Spleen (tissue), 13 donors: ENCODE measurements at places on chromosomes 16 and 17.
A peak's percentile ranks its signal among the peaks of the same experiment; 100 is the strongest.

GRCh38 chr17:69734656-69735055 lies 320.2 kb downstream of the MAP2K6 start:
- no peak for DNase-seq

GRCh38 chr17:43637563-43638323 lies 24.0 kb downstream of the MEOX1 start:
- DNase-seq, result no peak

- DNase-seq, result peak; percentile 31
These were observed 20.3 kb upstream of the CDH5 start for GRCh38 chr16:66346221-66346620.

GRCh38 chr16:65114527-65114926 lies 7.3 kb downstream of the CDH11 start:
- DNase-seq, result no peak

DNA sequence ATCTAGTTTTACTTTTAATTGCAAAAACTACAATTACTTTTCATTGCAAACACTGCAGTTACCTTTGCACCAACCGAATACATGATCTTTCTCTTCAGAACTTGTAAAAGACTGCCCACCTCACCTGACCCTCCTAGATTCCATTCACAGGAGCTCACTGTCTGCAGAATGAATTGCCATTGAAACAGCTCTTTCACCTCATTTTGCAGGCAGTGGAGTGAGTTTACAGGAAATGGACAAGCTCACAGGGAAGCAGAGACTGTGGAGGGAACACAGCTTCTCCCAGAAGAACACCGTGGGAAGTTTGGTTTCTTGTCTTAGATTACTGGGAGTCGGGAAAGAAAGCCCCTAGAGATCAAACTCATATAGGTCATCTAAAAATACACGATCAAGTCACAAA lies 439.7 kb upstream of the RBFOX1 start:
- no peak for DNase-seq

DNA sequence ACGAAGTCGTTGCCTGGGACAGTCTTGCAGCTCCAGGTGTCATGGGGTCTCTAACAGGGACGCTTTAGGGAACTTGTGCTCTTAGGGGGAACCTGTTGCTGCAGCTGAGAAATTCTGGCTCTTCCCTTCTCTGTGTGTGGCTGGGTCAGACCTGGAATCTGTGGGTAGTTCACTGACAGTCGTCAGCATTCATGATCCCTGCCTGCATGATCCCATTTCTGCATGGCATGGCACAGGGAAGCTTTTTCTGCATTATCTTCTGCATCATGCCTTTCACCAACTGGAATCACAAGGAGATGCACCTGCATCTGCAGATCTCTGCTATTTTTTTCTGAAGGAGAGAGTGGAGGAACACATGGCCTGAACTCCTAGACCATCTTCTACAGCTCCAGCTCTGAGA lies 85.6 kb downstream of the SOX9 start:
- no peak for DNase-seq

DNA sequence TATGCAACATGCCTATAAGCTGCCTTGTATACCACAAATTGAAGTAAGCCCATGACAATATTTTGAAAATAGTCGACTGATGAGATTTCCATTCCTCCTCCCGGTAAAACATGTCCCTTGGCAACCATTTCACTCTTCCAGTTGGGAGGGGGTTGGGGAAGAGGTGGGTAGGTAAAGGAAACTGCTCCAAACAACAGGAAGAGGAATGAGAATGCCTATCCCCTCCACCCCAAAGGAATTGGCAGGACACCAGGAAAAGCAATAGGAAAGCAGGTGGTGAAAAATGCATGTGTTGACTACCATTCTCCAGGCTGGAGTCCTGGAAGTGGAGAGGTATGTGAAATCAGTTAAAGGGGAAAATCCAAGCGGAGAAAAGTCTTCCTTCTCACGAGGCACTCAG lies 455.9 kb upstream of the PSMD7 start:
- DNase-seq, result no peak

- DNase-seq, result no peak
These were observed 1.4 kb downstream of the CENPV start for GRCh38 chr17:16351831-16352230.

DNA sequence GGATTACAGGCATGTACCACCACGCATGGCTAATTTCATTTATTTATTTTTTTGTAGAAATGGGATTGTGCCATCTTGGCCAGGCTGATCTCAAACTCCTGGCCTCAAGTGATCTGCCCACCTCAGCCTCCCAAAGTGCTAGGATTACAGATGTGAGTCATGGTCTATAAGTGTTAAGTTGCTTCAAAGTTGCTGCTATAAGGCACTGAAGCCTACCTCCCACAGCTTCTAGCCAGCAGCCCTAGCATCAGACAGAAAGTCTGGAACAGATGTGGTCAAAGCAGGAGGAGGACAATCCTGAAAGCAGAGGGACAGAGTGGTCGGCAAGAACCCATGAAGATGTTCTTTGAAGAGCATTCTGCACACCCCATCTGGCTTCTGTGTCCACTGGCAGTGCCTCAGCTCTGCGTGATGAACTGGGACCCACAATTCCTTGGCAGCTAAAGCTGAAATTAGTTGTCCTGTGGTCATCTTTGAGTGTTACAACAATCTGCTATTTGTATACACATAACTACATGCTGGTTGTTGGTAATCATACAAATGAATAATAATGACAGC lies 11.2 kb downstream of the MAP3K14 start:
- no peak for DNase-seq

DNA sequence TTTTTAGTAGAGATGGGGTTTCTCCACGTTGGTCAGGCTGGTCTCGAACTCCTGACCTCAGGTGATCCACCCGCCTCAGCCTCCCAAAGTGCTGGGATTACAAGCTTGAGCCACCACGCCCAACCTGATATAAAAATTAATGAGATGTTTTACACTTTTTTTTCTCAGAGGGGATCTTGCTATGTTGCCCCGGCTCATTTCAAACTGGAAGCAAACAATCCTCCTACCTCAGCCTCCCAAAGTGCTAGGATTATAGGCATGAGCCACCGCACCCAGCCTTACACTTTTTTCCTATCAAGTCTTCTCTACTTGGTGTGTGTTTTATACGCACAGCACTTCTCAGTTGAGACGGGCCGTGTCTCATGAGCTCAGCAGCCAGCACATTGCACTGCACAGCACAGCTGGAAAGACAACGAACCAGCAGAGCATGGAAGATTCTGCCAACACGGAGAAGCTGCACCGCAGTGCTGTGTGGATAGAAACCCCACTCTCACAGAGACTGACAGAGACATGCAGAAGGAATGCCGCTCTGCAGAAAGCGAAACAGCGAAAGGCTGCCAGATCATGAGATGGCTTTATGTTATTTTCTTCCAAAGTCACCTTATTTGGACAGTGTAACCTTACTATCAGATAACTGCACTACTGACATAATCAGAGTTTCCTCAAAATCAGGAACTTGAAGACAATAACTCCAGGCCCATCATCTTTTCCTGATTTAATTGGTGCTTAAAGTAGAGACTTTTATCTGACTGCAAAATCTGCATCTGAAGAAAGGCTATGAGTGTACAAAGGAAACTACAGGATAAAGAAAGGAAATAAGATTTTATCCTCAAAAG lies 6.5 kb upstream of the QRICH2 start:
- no peak for DNase-seq

- DNase-seq, result no peak
These were observed 91.6 kb upstream of the DNAH9 start for GRCh38 chr17:11506635-11507034.

GRCh38 chr16:89031715-89032659 lies 55.0 kb upstream of the CBFA2T3 start:
- DNase-seq, result peak; percentile 90

GRCh38 chr16:67718668-67719047 lies 458 bp downstream of the GFOD2 start:
- DNase-seq, result no peak

- peak; percentile 74 for DNase-seq
These were observed at the start of gene GRB7 for GRCh38 chr17:39737760-39738567. GRB7 (plus strand) TSS chr17:39737938; CDS start chr17:39742302, 4,364 bp downstream.

DNA sequence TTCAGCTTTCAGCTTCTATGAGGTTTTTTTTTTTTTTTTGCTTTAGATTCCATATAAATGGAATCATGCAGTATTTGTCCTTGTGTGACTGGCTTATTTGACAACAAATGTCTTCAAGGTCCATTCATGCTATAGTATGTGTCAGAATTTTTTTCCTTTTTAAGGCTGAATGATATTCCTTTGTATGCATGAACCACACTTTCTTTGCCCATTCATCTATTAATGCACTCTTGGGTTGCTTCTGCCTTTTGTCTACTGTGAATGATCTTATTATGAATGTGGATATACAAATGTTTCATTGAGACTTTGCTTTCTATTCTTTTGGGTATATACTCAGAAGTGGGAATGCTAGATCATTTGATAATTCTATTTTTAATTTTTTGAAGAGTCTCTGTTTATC lies 27.0 kb upstream of the LRRC75A start:
- DNase-seq, result no peak

DNA sequence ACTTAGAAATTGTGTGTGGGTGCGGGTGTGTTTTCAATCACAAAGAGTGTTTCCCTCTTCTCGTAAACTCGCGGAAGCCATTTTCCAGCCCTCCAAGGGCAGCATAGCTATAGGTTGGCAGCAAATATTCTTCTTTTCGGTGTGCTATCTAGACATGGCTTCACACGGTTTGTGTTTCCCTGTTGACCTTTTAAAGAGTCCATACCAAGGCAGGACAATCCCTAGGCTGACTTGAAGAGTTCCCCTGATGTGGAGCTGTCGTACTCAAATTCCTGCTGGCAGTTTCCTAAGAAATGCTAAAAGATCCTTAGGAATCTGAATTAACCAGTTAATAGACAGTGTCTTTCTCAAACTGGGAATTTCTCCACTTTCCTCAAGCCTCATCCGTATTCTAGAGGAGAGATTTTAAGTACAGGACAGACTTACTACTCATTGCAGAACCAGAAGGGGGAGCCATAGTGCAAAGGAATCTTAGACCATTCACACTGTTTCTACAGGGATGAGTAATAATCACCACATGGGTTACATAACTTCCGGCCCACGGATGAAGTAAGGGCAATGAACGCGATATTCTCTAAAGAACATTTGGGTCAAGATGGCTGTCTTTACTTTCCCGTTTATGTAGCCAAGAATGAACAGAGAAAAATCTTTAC lies 288.6 kb upstream of the ELAC2 start:
- no peak for DNase-seq

DNA sequence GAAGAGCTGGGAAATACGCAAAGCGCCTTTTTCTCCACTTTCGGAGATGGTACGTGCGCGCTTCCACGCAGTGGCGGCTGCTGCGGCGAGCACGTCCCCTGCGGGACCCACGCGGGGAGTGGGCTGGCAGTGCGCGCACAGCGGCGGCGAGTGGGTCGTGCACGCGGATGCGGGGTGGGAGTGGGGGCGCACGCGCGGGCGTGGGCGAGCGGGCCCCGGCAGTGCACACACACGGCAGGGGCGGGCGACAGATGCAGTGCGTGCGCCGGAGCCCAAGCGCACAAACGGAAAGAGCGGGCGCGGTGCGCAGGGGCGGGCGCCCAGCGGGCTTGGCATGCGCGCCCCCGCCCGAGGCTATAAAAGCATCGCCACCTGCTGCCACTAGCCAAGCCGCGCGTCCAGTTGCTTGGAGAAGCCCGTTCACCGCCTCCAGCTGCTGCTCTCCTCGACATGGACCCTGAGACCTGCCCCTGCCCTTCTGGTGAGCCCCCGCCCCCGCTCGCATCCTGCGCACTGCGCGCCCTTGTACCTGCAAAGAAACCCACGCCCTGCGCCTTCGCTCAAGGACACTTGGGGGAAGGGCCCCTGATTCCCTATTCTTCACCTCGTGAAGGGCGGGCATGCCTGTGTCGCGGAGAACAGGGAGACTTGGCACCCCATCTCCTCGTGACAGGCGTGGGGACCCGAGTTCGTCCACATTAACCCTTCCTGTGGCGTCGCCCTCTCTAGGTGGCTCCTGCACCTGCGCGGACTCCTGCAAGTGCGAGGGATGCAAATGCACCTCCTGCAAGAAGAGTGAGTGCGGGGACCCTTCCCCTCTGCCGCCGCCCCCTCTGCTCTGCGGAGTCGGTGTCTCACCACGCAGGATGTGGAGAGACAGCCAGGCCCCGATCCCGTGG lies at the start of gene MT3:
Gene MT3, plus strand, starts transcription at position 388 of the 899 bp plus-strand sequence. Its CDS starts 63 bp downstream, at position 451.
- DNase-seq, result no peak

GRCh38 chr16:88839745-88840599 lies 16.8 kb downstream of the GALNS start:
- DNase-seq, result no peak

- DNase-seq, result no peak
These were observed 14.0 kb downstream of the METTL9 start for GRCh38 chr16:21613361-21613760.

DNA sequence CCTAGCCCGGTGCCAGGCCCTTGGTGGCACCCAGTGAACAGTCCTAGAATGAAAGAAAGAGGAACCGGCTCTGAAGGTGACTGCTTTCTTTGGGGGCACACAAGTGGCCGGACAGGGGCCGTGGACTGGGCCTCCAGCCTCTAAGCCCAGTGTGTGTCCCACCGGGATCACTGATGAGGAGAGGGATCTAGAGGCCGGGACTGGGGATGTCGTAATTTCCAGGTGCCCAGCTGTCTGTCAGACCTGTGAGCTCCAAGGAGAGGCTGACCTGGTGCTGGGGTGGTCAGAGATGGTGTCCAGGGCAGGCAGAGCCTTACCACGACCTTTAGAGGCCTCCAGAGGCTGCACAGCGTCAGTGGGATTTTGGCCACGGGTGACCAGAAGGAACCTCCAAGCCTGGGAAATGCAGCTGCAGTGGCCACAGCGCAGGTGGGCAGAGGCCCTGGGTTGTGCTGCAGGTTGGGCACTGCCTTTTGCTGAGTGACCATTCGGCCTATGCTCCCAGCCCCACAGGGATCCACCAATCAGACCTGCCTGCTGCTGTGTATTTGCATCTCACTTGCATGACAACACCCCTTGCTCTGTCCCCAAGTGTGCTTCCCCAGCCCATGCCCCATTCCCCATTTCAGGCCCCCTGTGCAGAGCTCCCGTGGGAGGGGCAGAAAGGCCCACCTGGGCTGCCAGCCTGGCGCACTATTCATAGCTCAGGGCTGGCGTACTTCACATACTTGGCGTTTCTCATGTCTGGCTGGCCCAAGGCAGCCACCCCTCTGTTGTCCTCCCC lies 12.5 kb downstream of the ARHGAP23 start:
- no peak for DNase-seq

GRCh38 chr16:50742576-50743200 lies 802 bp downstream of the CYLD start:
- DNase-seq, result no peak

DNA sequence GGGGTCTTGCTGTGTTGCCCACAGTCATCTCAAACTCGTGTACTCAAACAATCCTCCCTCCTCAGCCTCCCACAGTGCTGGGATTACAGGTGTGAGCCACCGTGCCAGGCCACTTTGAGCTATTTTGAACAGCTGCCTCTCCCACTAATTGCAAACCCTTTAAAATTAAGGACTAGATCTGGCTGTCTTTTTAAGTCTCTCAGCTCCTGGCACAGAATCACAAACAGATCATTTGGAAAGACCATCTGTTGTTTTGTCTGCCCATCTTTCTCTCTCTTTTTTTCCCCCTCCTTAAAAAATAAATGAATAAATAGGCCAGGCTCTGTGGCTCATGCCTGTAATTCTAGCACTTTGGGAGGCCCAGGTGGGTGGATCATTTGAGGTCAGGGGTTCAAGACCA lies 10.9 kb upstream of the STAT3 start:
- DNase-seq, result no peak
